ENCODE measurements at places on chromosomes 5 and 9. TPM values are rescaled to one million over a fixed set of nuclear protein-coding genes. Genes with fewer than 3 reads are reported as not detected.

DNA sequence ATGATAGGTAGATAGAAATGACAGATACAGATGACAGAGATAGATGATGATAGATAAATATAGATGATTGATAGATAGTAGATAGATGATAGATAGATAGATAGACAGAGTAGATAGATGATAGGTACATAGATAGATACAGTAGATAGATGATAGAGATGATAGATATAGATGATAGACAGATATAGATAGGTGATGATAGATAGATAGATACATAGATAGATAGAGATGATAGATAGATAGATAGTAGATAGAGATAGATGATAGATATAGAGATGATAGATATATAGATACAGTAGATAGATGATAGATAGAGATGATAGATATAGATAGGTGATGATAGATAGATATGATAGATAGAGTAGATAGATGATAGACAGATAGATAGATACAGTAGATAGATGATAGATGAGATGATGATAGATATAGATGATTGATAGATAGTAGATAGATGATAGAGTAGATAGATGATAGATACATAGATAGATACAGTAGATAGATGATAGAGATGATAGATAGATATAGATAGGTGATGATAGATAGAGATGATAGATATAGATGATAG, 95.7 kb upstream of the SMIM23 start:
- DNase-seq, result no peak

DNA sequence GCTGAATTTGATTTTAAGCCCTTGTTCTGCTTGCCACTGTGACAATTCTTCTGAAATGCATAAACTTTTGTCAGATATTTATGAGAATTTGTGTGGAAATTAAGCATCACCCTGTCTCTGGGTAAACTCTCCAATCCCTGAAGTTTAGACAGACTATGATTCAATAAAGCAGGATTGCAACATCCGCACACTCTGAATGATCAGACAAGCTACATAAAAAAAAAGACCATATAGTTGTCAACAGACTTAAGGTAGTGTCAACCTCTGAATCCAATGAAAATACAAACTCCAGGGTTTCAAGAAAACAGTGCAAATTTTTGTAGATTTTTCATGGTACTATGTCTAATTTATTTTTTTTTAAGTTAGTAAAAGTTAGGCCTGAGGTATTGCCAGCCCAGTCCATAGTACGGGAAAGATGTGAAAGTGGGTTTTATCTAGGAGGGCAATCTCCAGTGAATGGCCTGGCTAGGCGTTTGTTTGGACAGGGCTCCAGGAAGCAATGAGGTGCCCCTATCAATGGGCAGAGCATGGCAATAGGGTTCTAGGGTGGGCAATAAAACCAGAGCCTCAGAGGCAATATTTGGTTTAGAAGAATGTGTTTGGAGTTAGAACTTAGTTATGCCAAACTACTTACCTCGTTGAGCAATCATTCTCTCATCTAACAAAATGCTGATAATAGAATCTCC, 762.6 kb upstream of the SEMA6A start:
- no peak for DNase-seq

- no peak for DNase-seq
Observed at GRCh38 chr5:110075656-110076055, 385.9 kb downstream of the MAN2A1 start.

DNA sequence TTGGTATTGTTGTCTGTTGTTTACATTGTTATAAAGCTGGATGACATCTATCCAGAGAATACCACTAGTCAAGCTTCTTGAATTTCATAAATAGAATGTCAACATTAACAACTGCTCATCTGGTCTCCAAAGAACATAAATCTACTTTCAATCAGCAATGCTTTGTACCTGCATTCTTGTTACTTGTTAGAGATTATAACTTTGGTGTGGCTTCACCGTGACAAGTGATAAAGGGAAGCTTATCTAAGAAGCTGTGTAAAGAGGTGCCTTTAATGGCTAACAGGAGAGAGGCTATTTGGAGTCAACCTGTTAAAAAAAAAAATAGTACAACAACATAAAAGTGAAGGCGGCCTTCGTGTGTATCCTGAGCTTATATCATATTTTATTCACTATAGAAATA, 41.8 kb downstream of the MUSK start:
- DNase-seq, result no peak

DNA sequence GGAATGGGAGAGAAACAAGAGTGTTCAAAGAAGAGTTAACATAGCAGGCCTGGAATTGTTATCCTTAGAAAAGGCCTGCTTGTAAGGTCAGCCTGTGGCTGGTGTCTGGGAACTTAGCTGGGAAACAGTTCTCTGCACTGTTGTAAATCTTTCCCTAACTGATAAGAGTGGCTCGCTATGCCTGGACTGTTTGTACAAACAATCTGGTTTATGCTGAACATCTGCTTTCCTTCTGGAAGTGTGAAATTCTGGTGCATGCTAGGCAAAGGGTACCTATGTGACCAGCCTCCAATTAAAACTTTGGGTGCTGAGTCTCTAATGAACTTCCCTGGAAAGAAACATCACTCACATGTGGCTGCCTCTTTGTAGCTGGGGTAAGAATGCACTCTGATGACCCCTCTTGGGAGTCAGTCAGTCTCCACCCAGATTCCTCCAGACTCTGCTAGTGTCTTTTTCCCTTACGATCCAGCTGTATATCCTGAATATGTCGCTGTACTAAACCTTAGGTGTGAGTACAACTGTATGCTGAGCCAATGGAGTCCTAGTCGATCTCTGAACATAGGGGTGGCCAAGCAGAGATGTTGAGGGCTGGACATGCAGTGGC, 16.5 kb downstream of the SPARC start:
- no peak for DNase-seq

DNA sequence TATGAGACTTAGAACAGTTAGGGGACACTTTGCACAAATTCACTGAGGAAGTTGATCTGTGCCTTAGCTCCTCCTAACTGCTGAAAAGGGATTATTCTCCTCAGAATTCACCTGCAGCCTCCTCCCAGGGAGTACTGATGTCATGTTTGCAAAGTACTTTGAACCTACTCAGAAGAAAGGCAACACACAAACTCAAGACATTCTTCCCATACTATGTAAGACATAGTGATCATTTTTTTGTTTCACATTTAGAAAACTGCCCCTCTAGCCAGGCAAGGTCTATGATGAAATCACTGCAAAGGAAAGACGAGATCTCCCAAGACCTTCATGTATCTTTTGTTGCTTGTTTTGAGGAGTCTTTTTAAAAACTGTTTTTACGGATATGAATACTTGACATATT, 10.6 kb upstream of the VLDLR start:
- no peak for DNase-seq

DNA sequence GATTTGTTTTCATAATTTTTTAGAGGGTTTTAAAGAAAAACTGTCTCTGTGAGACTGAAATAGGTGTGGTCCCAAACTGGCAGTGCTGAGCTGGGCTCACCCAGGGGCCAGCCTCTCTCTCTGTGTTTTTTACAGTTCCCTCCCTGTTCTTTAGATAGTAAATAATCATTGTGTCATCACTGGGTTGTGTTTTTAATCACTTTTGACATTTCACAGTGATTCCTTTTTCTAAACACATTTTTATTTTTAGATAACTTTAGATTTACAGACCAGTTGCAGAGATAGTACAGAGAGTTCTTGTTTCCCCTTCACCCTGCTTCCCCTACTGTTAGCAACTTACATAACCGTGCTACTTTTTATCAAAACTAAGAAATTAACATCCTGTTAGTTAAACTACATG, 44.4 kb downstream of the MAP1B start:
- DNase-seq, result no peak

DNA sequence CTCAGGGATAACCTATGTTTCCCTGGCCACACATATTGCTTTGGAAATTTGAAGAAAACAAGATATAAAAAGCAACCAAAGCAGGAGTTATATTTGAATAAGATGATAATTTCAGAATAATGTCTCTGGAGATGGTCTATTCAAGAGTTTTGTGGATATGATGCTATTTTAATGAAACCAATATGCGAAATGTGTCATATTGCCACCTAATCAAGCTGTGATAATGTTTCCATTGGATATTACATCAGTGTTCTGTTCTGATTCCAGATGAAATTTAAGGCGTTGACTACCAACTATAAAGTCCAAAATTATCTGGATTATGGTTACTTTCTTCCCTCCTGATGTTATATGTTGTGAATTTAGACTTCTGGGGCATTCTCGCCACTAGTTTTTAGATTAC, 27.6 kb upstream of the NUDT12 start:
- DNase-seq, result no peak

GRCh38 chr5:40578501-40579451, 100.9 kb upstream of the PTGER4 start:
- no peak for DNase-seq

DNA sequence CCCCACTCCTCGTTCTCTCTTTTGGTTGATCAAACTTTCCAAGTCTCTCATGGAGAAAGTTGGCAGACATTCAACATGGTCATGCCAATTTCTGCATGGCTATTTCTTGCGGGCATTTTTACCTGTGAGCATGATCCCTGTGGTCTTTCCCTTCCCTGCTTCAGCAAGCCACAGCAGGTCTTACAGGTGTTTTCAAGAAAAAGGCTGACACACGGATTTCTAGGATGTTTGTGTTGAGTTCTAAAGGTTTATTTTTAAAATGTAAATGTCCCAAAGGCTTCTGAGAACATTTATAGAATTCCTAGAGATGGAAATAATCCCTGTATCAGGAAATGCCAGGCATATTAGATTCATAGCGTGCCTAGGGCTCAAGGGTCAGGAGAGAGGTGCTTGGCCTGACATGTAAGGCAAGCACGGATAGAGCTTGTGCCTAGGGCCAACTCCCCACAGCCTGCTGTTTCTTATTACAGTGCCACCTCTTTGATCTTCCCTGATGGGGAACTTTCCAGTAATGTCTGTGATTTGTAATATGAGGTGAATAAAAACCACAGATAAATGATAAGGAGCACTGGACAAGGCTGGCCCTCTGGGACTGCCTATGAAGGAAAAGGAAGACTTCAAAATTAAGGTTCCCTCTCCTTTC, 79.8 kb downstream of the MUSK start:
- no peak for DNase-seq

- no peak for DNase-seq
Observed at GRCh38 chr9:131094015-131094414, 2.3 kb upstream of the AIF1L start.

DNA sequence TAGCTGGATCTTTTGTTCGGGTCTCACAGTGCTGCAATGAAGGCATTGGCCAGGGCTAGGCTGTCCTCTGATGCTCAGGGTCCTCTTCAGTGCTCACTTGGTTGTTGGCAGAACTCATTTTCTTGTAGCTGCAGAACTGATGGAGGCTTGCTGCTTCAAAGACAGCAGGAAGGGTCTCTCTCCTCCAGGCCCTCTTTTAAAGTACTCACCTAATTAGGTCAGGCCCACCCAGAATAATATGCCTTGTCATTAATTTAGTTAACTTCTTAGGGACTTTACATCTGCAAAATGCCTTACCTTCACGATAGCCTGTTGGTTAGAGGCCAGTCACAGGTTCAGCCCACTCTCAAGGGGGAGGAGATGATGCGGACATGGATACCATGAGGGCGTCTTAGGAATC, 114.7 kb downstream of the FBXL7 start:
- DNase-seq, result no peak

GRCh38 chr5:158812408-158812807, 287.3 kb downstream of the EBF1 start:
- DNase-seq, result no peak

GRCh38 chr5:130896636-130897035, 268.4 kb downstream of the HINT1 start:
- no peak for DNase-seq

DNA sequence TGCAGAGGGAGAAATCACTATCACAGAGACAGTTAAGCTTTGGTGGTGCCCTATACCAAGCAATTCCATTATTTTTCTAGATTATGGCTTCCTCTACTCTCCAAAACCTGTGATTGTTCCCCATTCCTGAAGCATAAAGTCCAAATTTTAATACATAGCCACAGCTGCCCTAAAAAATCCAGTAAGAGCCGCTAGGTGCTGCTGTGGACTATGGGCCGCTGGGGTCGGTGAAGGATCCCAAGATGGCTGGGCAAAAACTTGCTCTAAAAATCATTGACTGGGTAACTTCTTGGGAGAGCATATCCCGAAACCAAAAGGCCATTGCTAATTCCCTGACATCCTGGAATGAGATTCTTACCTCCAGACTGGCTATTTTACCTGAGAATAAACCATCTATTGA, 245.3 kb downstream of the NFIB start:
- no peak for DNase-seq

The HTR4 gene
- not detected for polyA plus RNA-seq

The SPOCK1 gene
- polyA plus RNA-seq, result 74.6 TPM

The ELP1 gene
- polyA plus RNA-seq, result 30.0 TPM

The PCDHA3 gene
- 0.20 TPM for polyA plus RNA-seq

The FGFR4 gene
- 5.8 TPM for polyA plus RNA-seq

The SARDH gene
- polyA plus RNA-seq, result 2.2 TPM

The PCDH12 gene
- polyA plus RNA-seq, result not detected

The ADRB2 gene
- polyA plus RNA-seq, result 0.63 TPM

The COL23A1 gene
- polyA plus RNA-seq, result not detected

The PCDHA9 gene
- 0.02 TPM for polyA plus RNA-seq

The AHRR gene
- polyA plus RNA-seq, result 24.6 TPM

The CAVIN4 gene
- polyA plus RNA-seq, result 0.71 TPM

The PCDHA11 gene
- polyA plus RNA-seq, result not detected

Data from AG04450 (cell line).